AG04449 (cell line): ENCODE measurements at places on chromosomes 16 and 17.

- no peak for DNase-seq
Observed at GRCh38 chr17:82269138-82269881, 4.2 kb downstream of the CSNK1D start.

- DNase-seq: no peak
Observed at GRCh38 chr16:8237452-8237851, 352.9 kb downstream of the TMEM114 start.

GRCh38 chr17:82198092-82198491 lies 14.6 kb downstream of the CCDC57 start:
- DNase-seq: no peak

DNA sequence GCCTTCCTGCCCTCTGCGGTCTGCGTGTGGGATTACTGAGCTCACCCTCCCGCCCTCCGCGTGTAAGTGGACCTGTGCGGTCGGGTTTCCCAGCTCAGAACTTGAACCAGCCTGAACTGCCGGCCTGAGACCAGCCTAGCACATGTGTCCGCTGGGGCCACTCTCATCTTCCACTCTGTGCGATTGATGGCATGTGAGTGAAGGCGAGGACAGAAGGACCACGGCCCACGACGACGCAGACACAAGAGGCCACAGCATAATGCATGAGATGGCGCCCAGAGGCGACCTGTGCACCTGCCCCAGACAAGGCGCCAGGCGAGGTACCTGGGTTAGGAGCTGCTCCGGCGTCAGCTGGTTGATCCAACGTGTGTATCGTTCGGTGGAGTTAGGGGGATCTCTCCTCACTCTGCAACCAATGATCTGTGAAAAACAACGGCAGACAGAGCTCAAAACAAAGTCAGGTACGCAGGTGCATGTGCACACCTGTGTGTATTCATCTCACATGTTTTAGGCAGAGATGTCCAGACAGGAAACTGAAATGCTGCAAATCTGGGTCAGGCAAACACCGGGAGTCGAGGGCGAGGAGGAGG lies 74.5 kb upstream of the METRNL start:
- no peak for DNase-seq

DNA sequence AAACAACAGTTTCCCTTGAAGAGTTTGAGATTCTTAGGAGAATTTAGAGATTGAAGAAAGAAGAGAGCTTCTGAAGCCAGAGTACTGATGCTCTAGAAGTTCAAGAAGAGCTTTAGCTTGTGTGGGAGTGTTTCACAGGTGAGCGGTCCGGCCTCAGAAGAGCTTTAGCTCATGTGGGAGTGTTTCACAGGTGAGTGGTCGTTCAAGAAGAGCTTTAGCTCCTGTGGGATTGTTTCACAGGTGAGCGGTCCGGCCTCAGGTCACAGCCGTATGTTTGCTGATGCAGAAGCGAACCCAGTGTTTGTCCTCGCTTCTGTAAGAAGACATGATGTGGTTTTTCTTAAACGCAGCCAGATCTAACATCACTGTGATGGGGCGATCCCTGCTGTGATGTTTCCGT lies 76.4 kb downstream of the SEC14L1 start:
- no peak for DNase-seq

DNA sequence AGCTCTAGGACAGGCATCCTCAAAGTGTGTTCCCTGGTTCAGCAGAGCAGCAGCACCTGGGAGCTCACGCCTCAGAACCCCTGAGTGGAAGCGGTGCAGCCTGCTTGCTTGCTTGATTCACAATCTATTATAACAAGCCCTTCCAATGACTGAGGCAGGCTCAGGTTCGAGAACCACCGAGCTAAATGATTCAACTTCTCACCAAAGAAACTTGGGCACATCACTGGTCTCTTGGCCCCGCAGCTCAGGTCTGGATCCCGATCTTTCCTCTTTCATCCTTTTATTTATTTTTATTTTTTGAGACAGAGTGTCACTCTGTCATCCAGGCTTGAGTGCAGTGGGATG lies 24.5 kb downstream of the CLUH start:
- no peak for DNase-seq

DNA sequence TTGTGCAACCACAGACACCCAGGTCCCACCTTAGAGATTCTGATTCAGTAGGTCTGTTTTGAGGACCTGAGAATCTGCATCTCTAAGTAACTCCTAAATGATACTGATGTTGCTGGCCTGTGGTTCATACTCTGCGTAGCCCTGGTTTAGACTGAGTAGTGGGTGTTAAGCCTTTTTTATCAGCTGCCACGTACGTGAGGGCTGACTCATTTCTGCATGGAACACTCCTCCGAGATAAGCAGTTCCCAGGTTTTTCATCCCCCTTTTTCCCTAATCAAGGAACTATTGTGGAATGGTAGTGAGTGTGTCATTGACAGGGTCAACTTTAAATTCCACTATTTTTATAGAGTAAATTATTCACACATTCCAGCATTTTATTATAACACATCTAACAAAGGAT lies 26.1 kb downstream of the CDRT4 start:
- DNase-seq: no peak

GRCh38 chr16:48300391-48300856 lies 53.1 kb upstream of the ABCC11 start:
- DNase-seq: no peak

GRCh38 chr16:86994651-86995171 lies 322.5 kb downstream of the C16orf95 start:
- peak; percentile 79 for DNase-seq

- DNase-seq: no peak
Observed at GRCh38 chr16:84547546-84548061, 43.1 kb upstream of the MEAK7 start.

DNA sequence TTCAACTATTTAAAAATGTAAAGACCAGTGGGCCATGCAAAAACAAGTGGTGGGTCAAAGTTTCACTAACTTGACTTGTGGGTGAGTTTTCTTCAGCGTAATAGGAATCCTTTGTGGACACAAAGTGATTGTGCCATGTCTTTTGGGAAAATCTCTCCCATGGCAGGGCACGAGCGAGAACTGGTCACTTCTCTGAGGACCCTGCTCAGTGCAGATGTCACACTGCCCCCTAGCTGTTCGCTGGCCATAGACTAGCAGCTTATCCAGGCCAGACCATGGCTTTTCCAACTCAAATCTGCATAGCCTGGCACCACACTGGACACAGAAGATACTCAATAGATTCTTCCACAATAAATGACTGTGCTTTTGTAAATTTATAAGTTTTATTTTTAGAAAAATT lies 306.0 kb upstream of the CCL2 start:
- no peak for DNase-seq

DNA sequence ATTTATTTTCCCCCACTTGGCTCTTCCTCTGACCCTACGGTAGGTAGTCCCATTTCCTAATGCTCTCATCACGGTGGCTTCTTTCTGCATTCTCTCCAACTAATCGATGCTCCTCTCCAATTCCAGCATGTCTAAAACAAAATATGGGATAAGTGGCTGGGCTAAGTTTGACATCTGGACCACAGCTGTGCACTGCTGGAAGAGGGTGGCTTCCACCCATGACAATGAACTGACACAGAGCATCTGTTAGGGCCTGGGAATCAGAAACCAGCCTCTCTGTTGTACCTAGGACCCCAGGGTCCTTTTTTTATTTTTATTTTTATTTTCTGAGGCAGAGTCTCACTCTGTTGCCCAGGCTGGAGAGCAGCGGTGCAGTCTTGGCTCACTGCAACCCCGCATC lies 29.0 kb upstream of the SLC39A11 start:
- no peak for DNase-seq

- no peak for DNase-seq
Observed at GRCh38 chr17:43125967-43126910, 1.1 kb upstream of the BRCA1 start.

- DNase-seq: no peak
Observed at GRCh38 chr16:68162413-68162812, 73.5 kb downstream of the ESRP2 start.

GRCh38 chr17:75777296-75777922 lies 7.2 kb upstream of the UNK start:
- DNase-seq: no peak

DNA sequence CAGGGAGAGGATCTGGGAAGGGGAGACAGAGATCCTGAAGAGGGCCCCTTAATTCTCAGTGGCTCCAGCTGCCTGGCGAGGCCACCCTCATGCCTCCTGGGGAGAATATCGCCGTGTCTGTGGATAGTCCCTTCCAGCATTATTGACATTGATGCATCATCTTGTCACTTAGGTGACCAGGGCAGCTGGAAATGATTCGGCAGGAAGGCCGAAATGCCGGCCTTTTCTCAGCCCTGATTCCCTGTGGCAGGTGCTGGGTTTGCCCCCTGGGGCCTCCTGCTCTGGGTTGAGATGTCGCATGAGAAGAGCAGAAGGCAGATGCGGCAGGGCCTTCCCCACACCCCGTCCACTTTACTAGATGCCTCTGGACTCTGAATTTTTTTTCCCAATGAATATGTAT lies 89.5 kb downstream of the RAP1GAP2 start:
- DNase-seq: no peak

DNA sequence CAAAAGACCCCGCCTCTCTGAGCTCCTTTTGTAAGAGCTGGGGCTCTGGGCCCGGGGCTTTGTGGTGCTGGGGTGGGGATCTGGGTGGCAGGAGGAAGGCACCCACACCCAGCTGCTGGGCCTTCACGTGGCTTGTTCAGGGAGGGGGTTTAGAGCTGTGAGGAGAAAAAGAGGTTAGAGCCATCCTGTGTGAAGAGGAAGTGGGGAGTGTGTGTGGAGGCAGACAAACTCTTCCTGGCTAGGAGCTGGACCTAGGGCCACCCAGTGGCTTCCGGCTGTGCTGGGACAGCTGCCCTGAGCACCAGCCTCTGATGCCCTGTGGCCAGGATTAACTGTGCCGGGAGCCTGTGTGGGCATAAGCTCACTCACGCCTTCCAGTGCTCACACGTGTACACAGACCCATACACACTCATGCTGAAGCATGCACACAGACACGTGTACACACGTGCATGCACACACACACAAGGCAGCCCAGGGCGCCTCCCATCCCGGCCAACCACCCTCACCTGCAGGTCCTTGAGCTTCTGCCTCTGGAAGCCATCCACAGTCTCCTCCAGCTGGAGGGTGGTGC lies 7.4 kb downstream of the CIBAR2 start:
- DNase-seq: no peak

DNA sequence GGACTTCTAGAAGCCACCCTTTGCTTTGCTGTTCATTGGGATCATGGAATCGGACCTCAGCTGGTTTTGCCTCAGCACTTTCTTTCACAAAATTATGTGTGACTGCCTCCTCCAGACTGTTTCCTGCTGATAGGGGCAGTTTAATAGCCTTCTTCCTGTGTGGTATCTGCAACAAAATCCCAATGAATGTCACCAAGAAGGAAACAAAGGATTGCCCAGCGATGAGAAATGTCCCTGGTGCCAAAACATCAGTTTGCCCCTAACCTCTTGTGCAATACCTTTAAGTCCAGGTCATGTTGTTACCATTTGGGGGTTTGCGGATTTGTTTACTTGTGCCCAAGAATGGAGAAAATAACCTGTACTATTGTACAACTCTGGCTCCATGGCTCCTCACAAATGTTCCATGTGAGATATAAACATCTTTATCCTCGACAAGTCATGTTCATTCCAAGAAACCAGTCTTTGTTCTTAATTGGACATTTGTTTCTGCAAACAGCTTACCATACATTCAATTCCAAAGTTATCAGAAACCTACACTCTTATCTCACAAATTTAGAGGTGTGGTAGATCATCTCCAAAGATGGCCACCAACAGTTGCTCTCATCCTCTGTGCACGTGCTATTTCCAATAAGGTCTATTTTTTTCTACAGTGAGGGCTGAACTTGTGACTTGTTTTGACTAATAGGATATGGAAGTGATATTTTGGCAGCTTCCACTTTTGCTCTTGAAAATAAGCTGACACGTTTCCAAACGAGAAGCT lies 14.8 kb downstream of the TAC4 start:
- DNase-seq: no peak

GRCh38 chr16:70437582-70438557 lies 1.0 kb downstream of the ST3GAL2 start:
- no peak for DNase-seq

GRCh38 chr17:36849871-36850348 lies 87.4 kb upstream of the LHX1 start:
- no peak for DNase-seq

DNA sequence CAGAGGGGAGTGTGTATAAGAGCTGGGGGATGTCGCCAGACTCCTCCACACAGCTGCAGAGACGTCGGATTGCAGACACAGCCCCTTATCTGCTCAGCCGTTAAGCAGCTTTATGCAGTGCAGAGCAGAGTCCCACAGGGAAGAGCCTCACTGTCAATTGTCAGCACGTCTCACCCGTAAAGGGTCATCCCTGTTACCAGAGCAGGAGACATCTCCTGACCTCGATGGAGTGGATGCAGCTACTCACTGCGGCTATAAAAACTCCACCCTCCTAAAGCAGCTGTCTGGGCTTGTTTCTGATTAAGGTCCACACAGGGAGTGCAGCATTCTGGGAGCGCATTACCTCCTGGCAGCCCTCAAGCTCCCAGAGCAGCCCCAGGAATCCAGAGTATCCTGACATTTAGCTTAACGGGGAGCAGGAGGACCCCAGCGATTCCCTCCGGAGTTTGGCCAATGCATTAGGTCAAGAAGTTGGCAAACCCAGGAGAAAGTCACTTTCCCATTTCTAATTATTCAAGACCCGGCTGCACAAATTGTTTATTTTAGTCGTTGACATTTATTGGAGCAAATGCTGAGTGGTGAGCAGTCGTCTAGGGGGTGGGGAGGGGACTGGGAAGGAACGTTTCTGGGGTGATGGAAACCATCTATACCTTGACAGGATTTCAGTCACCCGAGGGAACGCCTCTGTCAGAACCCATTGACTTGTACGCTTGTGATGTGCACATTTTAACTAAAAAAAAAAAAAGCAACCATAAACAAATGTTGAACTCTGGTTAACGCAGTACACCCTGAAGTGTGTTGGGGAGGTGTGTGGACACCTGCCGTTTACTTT lies 100.0 kb upstream of the ZNF469 start:
- no peak for DNase-seq

GRCh38 chr17:68750208-68750562 lies 149.0 kb upstream of the FAM20A start:
- DNase-seq: no peak

DNA sequence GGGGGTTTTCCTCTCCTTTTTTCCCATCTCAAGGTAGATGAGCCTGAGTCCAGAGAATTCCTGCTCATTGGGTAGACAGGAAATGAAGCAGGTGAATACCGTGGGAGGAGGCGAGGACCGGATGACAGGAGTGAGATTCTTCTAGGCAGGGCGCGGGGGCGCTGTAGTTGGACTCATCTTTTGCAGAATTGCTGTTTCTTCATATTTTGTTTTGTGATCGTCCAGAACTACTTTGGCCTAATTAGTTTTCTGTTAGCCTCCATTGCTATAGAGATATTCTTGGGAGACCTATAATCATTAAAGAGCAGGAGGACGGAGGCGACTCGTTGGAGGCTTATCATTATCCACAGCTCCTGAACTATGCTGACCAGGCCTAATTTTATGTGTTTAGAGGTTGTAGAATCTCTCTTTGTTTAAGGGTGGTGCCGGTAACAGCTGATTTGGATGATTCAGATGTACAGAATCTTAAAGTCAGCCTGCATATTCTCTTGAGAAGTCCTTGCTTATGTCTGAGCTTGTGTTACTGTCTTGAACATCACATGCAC lies 650 bp downstream of the ATP6V0A1 start:
- no peak for DNase-seq
